ENCODE measurements at places on chromosomes 1 and 21.

DNA sequence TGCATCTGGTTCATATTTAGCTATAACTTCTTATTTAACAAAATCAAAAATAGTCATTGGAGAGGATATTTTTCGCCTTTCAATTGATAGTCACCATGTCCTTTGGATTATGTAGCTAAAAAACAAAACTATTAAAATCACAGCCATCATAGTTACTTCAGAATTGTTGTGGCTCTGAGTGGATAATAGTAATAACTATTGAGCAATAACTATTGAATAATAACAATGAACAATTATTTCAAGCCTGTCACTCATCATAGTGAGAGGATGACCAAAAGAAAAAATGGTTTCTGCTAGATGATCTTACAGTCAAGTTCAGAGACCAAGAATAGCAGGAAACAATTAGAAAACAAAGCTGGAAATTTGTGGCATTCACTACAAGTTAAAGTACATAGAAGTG is 38.4 kb upstream of the AGL start:
- DNase-seq = no peak

DNA sequence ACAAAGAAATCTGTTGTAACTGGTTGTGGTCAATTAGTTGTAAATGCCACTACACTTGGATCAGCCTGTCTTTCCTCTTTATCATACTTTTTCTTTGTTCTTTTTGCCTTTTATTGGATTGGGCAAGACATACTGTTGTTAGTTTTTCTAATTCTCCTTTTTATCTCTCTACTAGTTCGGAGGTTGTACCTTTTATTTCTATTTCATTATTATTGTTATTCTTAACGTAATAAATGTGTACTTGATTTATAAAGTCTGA is 59.2 kb downstream of the IVNS1ABP start:
- no peak for DNase-seq

- DNase-seq = peak; percentile 12
These were observed 40.4 kb downstream of the MPZL1 start for GRCh38 chr1:167762061-167762746.

DNA sequence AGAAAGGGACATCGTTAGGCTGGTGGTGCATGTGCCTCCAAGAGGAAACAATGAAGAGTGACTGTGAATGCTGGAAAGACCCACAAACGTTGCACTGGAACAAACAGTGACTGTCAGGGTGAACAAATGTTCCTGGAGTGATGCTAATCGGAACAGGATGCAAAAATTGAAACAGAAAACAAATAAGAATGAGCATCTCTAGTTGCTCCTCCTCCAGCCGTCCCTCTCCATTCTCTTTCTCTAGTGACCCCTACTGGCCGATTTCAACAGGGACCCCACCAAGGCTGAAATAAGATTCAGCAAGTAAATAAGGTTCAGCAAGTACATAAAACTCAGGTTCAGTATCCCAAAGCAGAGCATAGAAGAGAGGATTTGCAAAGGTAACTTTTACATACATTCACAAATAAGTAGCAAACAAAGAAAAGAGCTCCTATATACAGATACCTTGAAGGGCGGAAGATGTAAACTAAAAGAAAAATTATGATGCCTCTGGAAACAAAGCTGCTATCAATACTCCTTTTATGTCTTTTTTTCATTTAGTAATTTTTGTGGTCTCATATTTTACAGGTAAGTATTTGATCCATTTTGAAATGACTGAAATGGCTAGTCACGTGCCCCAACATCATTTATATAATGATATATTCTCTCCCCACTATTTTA is 836.1 kb upstream of the ADAMTS5 start:
- DNase-seq = peak; percentile 17

GRCh38 chr1:166166329-166166697 is 488 bp downstream of the FAM78B start:
- no peak for DNase-seq

DNA sequence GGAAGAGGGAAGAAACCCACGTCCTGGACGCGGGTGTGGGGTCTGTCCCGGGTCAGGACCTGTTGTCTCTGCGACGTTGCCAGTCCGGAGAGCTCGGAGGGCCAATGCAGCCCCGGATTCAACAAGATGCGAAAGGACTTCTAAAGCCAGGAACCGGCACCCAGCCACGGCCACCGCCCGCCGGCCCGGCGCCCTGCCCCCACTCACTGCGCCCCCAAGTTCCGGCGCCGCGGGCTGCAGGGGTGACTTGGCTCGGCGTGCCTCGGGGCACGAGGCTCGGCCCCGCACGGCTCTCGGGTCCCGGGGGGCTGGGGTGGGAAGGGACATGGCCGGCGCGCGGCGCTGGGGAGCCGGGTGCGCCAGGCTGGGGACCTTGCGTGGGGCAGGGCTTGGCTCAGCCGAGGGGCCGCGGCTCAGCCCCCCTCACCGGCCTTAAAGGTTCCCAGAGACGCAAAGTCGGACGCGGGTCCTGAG is 51.8 kb upstream of the H6PD start:
- DNase-seq = no peak

Measured in CD4-positive, alpha-beta T cell treated with Interleukin-10 for 1 hour (primary cell).